Hematopoietic multipotent progenitor cell treated with erythropoietin and hydrocortisone succinate and interleukin-3 and kit ligand, for 17 days (in vitro differentiated cells): ENCODE measurements at places on chromosomes 1 and 21.
A peak's percentile ranks its signal among the peaks of the same experiment; 100 is the strongest.

DNA sequence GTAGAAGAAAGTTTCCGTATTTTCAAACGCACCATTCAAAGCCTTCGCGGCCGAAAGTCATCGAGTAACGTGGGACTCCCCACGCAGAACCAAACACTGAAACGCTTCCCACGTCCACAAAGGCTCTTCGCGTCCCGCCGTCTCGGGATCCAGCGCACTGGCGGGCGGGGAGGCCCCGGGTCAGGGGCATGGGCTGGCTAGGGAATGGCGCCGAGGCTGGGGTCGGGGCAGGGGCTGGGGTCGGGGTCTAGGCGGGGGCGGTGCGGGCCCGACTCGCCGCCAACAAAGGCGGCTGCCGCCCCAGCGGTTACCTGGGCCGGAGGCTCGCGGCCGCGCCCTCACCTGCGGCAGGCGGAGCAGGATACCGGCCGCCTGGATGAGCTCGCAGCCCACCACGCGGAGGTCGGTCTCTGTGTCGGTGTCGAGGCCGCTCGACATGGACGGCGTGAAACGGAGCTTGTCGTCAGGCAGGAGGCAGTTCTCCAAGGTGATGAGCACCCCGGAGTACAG is 403 bp downstream of the CCNL2 start:
- peak; percentile 26 for DNase-seq

DNA sequence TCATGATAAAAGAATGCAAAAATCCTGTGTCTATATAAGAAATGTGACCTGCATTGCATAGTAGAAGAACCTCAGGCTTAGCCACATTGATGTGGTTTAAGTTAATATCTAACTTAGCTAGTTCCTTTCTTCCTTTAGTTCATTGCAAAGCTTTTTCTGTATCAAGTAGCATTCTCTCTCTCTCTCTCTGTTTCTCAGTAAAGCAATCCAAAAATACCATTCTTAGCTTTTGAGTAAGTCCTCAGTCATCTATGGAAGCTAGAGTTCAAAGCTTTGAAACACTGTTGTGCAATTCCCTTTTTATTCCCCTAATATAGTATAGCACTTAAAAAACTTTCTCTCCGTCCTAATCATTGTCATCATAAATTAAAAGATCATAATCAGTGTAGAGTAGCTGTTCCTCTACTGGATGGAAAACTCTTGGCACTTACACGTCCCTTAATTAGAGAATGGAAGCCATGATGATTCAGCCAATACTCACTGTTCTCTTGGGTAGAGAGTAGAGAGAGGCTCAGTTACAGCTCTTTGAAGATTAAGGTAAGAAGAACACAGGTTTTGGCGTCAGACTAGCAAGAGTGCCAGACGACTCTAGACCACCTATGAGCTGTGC is 350.3 kb upstream of the LYPLAL1 start:
- DNase-seq = no peak

- no peak for DNase-seq
Measured at GRCh38 chr1:43300378-43301094, at the start of gene TIE1. TIE1 (plus strand) TSS chr1:43300982; CDS start chr1:43301072, 90 bp downstream.

- no peak for DNase-seq
Measured at GRCh38 chr1:234942012-234942332, 186.7 kb downstream of the TOMM20 start.

DNA sequence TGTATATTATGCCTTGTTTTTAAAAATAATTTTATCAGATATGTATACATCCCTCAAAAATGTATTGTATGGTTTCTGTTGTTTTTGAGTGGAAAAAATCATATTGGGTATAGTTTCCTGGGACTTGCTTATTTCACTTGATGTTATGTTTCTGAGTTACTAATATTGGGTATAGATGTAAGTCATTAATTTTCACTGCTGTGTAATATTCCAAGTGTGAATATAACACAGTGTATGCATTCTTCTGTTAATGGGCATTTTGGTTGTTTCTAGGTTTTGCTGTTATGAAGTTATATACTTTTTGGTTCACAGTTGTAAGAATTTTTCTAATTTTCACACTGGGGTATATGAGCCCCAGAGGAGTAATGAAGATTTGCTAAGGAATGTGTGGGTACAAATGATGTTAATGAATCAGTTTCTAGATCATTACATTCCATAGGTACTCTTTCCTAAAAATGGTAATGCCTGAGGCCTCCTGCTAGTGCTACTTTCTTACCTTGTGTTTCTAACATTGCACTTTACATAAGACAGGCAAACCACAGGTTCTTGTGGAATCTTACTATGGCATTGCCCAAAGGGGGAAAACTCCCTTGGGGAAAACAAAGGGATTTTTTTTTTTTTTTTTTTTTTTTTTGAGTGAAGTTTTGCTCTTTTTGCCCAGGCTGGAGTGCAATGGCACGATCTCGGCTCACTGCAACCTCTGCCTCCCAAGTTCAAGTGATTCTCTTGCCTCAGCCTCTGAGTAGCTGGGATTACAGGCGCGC is 3.2 kb downstream of the TTC3 start:
- no peak for DNase-seq

DNA sequence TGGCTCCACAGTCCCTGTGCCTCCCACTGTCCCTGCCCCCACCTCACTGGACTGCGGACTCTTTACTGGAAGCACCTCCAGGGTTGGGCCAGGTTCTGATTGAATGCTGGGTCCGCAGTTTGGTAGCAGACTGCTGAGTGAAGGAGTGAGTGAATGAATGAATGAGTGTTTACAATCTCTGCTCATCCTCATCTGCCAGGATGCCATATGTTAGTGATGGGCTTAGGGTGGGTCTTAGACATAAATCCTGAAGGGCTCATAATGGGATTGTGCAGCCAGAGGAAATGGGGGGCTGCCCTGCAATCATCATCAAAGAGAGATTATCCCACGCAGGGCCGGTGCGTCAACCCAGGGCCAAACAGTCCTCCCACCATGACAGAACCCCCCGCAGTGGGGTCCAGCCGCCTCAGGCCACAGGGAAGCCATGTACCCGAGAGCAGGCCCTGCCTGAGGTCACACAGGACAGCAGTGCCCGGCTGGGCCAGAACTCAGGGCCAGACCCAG is 26.1 kb downstream of the SLC1A7 start:
- no peak for DNase-seq
